ENCODE measurements at places on chromosomes 3 and 15.

DNA sequence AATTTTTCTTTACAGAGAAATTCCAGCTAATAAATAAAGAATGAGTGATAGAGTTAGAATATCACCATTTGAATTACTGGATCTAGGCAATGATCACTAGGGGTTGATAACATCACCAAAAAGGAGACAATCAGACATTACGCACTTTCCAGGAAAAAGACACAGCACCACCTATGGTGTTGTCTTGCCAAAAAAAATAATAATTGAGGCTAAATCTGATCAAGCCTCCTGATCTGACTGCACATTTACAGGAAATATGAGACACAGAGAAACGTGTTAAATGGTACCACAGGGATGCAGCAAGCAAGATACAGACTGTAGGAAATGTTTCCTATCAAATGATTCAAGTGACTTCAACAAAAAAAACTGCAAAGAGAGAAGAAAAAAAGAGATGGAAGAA lies 92.8 kb downstream of the EOMES start:
- no peak for DNase-seq

DNA sequence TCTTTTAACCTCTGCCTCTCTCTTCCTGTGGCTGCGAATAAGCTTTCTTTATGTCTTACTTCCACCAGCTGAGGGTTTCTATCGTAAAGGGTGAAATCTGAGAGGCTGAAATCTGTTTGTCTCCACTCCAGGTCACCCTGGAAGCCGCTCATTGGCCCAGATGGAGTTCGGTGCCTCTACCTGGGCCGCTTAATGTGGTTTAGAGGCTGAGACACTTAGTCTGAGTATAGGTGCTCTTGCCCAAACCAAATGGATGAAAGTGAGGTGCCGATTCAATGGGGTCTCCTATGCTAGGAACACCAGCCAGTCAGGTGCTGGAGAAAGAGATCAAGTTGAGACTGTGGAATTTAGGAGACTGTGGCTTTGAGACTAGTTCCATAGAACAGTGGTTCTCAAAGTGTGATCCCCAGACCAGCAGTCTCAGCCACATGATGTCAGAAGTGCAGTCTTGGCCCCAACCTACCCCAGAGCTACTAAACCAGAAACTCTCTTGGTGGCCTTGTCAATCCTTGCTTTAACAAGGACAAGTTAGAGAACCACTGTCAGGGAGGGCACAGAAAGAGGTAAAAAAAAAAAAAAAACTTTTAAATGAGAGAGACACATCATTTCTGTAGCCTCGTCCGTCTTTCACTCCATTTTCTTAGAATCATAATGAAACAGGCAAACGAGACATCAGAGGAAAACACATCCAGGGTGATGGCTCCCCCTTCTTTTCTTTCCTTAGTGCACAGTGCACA lies 54.9 kb upstream of the CCR2 start:
- DNase-seq: no peak

DNA sequence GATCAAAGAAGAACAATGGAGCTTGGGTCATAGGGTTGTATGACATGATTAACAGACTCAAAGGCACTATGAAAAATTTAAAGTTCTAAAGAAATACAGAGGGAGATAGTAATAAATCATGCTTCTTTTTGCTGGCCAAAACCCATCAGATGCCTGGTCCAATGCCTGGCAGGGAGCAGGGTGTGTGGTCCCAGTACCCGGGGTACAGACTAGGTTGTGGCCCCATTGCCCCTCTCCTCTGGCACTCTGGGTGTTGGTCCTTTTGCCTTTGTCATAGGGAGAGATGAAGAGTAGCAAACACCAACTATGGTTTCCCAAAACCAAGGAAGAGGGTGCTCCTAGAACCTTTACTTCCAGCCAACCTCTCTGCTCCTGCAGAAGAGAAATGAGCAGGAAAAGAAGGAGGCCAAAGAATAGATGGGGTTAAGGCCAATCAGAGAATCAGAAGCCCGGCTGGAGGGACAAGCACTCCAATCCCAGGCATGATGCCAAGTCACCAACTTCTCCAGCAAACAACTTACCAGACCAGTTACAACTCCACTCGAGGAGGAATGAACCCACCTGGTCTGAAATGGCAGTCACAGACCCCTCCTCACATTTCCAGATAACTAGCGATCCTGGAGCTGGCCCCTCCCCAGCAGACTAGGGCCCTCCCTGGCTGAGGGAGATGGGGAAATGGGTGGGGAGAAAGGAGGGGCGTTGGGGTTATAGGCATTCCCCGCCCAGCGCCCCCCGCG lies 1.8 kb downstream of the IGDCC3 start:
- DNase-seq: no peak

- DNase-seq: no peak
Observed at GRCh38 chr15:22869856-22870255, 31.4 kb downstream of the NIPA2 start.

DNA sequence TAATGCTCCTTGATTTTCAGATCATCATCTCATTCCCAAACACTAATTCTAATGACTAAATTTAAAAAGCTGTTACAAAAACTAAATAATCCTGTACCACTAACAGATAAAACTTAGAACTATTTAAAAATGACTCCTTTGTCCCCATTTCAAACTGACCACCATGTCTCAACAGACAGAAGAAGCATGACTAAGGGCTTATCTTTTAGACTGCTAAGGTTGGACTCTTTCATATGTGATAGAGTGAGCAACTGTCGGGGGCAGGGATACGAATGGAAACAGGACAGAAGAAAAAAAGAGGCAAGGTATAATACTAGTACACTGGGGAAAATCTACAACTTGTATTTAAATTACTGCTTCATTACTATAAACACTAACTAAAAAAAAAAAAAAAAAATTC lies 23.3 kb downstream of the SNX4 start:
- DNase-seq: no peak

DNA sequence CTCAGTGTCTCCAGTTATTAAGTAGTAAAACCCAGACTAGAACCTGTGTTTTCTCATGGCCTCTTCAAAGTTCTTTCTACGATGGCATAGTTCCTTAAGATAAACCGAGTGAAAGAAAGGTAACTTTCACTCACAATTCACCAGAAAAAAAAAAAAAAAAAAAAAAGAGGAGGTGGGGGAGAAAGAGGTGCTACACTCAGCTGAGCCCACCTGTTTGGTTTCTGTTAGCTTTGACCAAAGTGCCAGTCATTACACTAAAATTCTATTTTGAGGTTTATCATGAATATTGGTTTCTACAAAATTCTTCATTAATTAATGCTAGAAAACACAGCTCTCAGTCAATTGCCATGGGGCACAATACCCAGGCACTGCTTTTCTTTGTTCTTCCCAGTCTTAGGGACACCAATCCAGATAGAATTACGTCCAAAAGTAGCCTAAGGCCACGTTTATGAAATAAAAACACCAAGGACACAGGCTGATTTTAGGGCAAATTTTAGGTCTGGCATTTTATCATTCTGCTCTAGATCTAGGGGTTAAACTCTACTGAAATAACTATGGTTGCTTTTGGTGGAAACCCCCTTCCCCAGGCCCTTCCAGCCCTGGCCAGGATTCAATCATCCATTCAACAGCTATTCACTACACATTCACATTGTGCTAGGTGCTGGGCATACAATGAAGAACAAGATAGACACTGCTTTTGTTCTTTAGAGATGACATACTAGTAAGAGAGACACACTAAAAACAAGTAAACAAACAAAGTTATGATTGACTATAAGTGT lies 1097.8 kb downstream of the FHIT start:
- DNase-seq: no peak

- DNase-seq: no peak
Observed at GRCh38 chr3:123695731-123696640, 111.1 kb upstream of the HACD2 start.

- no peak for DNase-seq
Observed at GRCh38 chr3:157836022-157836421, 270.2 kb downstream of the SHOX2 start.

DNA sequence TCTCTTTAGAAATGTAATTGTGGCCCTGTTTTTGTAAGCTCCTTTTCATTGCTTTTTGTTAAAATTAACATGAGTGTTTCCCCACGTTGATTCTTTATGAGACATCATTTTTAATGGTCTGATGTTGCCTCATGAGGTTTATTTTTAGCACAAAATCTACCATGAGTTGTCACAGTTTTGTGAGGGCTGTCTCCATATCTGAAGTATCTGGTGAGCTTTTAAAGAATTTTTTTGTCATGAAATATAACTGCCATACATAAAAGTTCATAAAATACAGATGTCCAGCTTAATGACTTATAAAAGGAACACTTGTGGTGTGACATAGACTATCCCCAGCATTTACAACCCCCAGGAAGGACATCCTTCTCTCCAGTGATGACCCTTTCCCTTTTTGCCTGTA lies 34.3 kb upstream of the CEMIP start:
- no peak for DNase-seq

DNA sequence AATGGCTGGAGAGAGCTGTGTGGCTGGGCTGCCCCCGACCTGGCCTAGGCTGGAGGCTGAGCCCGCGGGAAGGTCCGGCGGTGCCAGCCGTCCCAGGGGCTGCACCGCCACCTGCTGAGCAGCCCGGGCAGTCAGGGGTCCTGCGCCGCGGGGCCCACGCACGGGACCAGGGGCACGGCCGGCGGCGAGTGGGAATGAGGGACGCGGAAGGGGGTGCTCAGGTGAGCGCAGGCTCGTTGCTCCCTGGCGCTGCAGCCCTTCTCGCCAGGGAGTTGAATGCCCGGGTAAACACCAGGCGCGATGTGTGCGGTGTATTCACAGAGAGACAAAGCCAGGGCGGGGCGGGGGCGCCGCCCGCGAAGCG lies 666 bp upstream of the SEMA3F start:
- DNase-seq: no peak

DNA sequence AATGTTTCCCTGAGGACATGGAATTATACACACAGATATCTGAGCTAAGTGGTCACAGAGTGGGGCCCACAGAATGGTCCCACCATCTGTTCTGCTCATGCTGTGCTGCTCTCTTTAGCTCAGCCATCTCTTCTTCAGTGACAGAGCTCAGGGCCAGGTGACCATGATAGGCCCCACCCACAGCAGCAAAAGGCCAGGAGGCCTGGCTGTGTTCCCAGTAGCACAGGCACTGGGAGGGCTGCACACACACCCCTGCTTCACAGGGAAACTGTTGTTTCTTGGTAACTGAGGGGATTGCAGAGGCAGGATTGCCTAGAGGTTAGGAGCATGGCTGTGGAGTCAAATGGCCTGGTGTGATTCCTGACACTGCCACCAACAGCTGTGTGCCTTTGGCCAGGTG lies 4.8 kb upstream of the FBXW12 start:
- no peak for DNase-seq

- peak; percentile 58 for DNase-seq
Observed at GRCh38 chr3:33787328-33788009, 11.0 kb upstream of the PDCD6IP start.

GRCh38 chr3:141094790-141095545 lies 43.8 kb downstream of the SPSB4 start:
- DNase-seq: no peak

- no peak for DNase-seq
Observed at GRCh38 chr15:60590935-60591495, 112.1 kb upstream of the ICE2 start.

- DNase-seq: no peak
Observed at GRCh38 chr3:175713268-175713667, 854.1 kb downstream of the NAALADL2 start.

- DNase-seq: no peak
Observed at GRCh38 chr3:15148614-15149013, 49.7 kb upstream of the RBSN start.

- peak; percentile 70 for DNase-seq
Observed at GRCh38 chr3:51389423-51390183, 1.5 kb upstream of the RBM15B start.

DNA sequence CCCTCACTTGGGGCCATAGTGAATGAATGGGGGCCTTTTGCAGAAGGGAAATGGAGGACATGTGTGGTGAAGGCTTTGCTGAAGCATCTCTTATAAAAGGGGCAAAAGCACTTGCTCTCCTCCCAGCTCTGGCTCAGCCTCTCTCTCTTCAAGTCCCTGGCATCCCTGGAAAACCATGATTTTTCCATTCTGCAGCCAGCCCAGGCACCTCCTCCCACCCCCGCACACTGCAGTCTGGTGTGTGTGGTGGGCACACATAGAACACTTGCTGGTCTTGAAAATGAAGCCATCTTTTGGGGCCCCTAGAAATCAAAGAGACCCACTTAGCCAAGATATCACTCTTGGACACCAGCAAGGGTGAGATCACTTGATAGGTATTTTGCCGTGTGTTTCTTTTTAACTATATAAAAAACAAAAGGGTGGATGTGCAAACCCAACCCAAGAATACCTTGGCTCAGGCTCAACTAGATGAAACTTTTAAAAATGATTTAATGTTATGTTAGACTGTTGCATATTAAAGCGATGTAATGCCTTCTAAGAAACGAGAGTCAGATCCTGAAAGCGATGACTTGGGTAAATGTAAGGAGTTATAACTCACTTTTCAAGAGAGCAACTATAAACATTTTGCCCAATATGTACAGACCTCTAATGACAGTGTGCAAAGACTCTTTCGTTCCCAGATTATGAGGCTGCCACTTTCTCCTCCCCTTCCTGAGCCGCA lies 16.4 kb upstream of the ALDH1A3 start:
- no peak for DNase-seq

- DNase-seq: no peak
Observed at GRCh38 chr15:33242669-33243191, 48.2 kb upstream of the FMN1 start.

- DNase-seq: no peak
Observed at GRCh38 chr3:153099131-153099530, 62.9 kb upstream of the RAP2B start.

DNA sequence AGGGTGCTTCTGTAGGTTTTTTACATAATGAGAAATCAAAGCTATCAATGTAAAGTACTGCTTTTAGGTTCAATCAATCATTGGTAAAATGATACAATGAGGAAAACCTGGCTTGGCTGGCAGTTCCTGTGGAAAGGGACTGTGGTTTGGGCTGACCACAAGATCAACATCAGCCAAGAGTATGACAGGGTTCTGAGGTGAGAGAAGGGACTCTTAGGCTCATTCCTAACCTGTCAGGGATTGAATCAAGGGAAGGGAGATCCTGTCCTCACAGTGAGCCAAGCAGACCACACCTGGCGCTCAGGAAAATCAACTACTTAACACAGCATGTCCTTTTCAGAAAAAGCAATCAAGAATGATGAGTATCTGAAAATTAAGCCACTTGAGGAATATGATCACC lies 111.1 kb downstream of the MAGI1 start:
- DNase-seq: no peak

- DNase-seq: no peak
Observed at GRCh38 chr3:32447865-32448400, 54.7 kb downstream of the CMTM6 start.

DNA sequence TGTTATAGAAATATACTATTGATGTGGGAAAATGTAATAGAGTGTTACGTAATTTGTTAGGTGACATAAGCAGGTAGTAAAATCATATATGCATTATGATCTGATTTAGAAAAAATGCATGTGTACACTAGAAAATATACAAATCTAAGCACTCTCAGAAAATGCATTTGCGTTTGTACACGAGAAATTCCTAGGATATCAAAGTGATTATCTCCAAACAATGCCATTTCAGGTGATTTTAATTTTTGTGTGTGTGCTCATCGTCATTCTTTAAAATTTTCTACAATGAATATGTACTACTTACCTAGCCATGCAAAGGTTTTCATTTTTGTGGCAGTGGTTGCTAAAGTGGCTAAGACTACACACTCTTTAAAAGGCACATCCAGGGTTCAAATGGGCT lies 140.8 kb upstream of the RAD18 start:
- DNase-seq: no peak

All from hematopoietic multipotent progenitor cell treated with erythropoietin and hydrocortisone succinate and interleukin-3 and kit ligand, for 17 days (in vitro differentiated cells).